Activated CD4-positive, alpha-beta T cell treated with anti-CD3 and anti-CD28 coated beads for 36 hours (primary cell): ENCODE measurements at places on chromosomes 7 and 10.
A peak's percentile ranks its signal among the peaks of the same experiment; 100 is the strongest.

DNA sequence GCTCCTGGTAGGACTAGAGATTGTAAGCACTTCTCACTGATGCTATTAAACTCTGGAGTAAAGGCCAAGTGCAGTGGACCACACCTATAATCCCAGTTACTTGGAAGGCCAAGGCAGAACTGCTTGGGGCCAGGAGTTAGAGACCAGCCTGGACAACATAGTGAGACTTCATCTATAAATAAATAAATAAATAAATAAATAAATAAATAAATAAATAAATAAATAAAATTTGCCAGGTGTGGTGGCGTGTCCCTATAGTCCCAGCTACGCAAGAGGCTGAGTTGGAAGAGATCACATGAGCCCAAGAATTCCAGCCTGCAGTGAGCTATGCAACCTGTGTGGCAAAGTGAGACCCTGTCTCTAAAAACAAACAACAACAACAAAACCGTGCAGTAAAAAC is 1475.7 kb downstream of the REEP3 start:
- H3K27ac ChIP-seq, result no peak overlapping the region
- no peak overlapping the region for H3K4me3 ChIP-seq
- no peak for DNase-seq
- no peaks in the 10 kb centered on the region for H3K27me3 ChIP-seq
- H3K4me1 ChIP-seq, result no peaks in the 10 kb centered on the region
- no peaks in the 10 kb centered on the region for H3K36me3 ChIP-seq

- DNase-seq, result no peak
- no peak overlapping the region for H3K27ac ChIP-seq
- H3K36me3 ChIP-seq, result no peaks in the 10 kb centered on the region
- peaks cover 4% of the 10 kb centered on the region for H3K27me3 ChIP-seq
- H3K4me3 ChIP-seq, result no peak overlapping the region
Measured at GRCh38 chr7:121485467-121486243, 89.5 kb upstream of the FAM3C start.

DNA sequence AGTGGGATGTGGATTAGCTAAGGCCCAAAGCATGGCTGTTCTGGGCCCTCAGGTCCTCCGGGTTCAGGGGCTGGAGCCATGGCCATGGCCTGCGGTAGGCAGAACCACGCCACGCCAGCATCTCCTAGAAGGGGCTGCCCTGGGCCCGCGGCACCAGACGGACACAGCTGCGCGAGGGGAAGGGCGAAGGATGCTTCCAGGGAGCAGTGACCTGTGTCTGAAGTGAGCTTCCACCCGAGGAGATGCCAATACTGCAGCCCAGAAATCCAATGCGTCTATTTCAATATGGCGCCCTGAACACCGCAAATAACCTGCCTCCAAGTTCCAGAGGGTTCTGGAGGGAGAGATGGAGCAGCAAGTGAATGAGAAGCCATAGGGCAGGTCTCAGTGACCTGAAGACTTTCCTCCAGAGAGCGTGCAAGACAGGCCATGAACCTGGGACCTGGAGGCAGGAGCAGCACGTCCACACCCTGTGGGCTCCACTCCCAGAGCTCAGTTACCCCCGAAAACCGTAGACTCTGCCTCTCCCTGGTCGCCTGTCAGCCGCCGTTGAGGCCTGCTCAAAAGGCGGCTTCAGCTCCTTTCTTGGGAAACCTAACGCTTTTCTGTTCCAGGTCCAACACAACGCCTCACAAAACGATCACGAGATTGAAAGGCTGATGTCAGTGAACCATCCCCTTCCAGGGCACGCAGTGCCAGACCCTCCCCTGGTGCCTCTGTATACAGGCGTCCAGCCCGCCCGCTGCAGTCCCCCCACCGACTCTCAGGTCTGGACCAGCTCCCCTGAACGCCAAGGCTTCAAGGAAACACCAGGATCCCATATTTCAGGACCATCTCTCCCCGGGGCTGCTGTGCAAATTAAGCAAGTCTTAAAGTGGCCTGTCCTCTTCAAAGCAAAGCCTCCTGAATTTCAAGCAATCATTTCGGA is 37.4 kb downstream of the AMZ1 start:
- peaks cover 4% of the 10 kb centered on the region for H3K36me3 ChIP-seq
- peaks cover 9% of the 10 kb centered on the region for H3K4me1 ChIP-seq
- H3K27ac ChIP-seq, result no peak overlapping the region
- H3K4me3 ChIP-seq, result no peak overlapping the region
- H3K27me3 ChIP-seq, result no peaks in the 10 kb centered on the region

DNA sequence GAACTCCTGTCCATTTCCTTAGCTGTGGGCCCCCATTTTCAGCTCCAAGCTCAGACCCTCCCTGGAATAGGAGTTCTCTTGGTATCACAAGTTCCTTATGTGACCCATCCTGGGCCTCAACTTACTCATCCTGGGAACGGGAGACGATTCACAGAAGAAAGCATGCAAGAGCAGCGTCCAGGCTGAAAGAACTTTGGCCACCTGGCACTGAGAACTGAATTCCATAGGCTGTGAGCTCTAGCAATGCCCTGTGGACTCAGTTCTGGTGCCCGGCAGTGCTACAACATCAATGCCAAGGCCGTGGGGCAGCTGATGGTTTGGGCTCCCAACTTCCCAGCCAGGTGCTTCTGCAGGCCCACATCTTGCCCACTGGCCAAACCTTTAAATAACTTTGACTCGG is 3.9 kb upstream of the CUEDC2 start:
- peak overlapping the region; percentile 93 for H3K27ac ChIP-seq
- H3K36me3 ChIP-seq, result peaks cover 9% of the 10 kb centered on the region

DNA sequence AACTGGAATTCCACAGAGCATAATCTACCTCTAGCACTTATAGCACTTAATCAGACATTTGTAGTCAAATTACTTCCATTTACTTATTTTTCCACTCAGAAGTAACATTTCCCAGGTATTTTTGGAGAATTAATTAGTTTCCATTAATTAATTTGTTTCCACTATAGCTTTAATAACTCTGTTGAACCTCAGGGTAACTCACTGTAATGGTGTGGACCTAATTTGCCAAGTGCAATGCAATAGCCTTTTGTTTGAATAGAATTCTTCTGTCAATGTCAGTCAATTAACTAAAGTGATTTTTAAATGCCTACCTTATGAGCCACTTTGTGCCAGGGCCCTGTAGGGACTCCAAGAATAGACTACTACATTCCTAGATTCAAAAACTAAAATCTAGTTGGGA is 115.4 kb downstream of the CSTF2T start:
- no peaks in the 10 kb centered on the region for H3K4me1 ChIP-seq
- no peak for DNase-seq
- H3K27me3 ChIP-seq, result peaks cover 2% of the 10 kb centered on the region
- H3K4me3 ChIP-seq, result no peak overlapping the region

- H3K27me3 ChIP-seq, result no peaks in the 10 kb centered on the region
- peak; percentile 25 for DNase-seq
- H3K4me3 ChIP-seq, result peak overlapping the region; percentile 82
- H3K36me3 ChIP-seq, result peaks cover 14% of the 10 kb centered on the region
- H3K27ac ChIP-seq, result peak overlapping the region; percentile 98
- H3K4me1 ChIP-seq, result peaks cover 35% of the 10 kb centered on the region
Measured at GRCh38 chr10:72353965-72354355, 759 bp downstream of the DNAJB12 start.

GRCh38 chr7:101644879-101645278 is 15.8 kb upstream of the MYL10 start:
- no peaks in the 10 kb centered on the region for H3K36me3 ChIP-seq
- no peak overlapping the region for H3K4me3 ChIP-seq
- H3K27ac ChIP-seq, result no peak overlapping the region
- peaks cover 2% of the 10 kb centered on the region for H3K27me3 ChIP-seq
- no peak for DNase-seq
- H3K4me1 ChIP-seq, result no peaks in the 10 kb centered on the region

GRCh38 chr7:47488969-47489342 is 93.0 kb downstream of the TNS3 start:
- no peaks in the 10 kb centered on the region for H3K36me3 ChIP-seq
- no peaks in the 10 kb centered on the region for H3K4me1 ChIP-seq
- H3K27ac ChIP-seq, result no peak overlapping the region
- no peak for DNase-seq
- H3K4me3 ChIP-seq, result no peak overlapping the region

- H3K4me1 ChIP-seq, result peaks cover 6% of the 10 kb centered on the region
- H3K4me3 ChIP-seq, result no peak overlapping the region
- DNase-seq, result no peak
- H3K27me3 ChIP-seq, result no peaks in the 10 kb centered on the region
- H3K27ac ChIP-seq, result no peak overlapping the region
- peaks cover 27% of the 10 kb centered on the region for H3K36me3 ChIP-seq
Measured at GRCh38 chr7:39700165-39700564, 76.8 kb downstream of the RALA start.

GRCh38 chr7:30302656-30303311 is 18.4 kb downstream of the ZNRF2 start:
- H3K36me3 ChIP-seq, result no peaks in the 10 kb centered on the region
- DNase-seq, result no peak
- H3K4me1 ChIP-seq, result peaks cover 58% of the 10 kb centered on the region
- H3K27me3 ChIP-seq, result no peaks in the 10 kb centered on the region
- no peak overlapping the region for H3K4me3 ChIP-seq

DNA sequence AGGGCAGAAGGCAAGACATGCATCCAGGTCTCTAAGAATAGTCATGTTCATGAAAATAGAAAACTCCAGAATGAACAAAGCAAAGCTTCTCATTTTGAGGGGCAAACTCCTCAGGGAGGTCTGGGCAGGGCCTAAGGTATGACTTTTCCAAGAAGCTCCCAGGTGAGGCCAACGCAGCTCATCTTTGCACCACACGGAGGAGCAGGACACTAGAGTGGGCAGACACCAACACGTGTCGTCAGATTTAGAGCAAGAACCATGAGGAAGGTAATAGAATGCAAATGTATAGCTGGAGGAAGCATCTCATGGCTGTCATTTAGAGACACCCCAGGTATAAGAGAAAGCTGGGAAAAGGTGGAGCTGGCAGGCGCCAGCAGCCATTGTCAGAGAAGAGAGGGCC is 95.7 kb downstream of the WDFY4 start:
- no peak overlapping the region for H3K27ac ChIP-seq
- H3K4me1 ChIP-seq, result no peaks in the 10 kb centered on the region
- no peaks in the 10 kb centered on the region for H3K27me3 ChIP-seq

DNA sequence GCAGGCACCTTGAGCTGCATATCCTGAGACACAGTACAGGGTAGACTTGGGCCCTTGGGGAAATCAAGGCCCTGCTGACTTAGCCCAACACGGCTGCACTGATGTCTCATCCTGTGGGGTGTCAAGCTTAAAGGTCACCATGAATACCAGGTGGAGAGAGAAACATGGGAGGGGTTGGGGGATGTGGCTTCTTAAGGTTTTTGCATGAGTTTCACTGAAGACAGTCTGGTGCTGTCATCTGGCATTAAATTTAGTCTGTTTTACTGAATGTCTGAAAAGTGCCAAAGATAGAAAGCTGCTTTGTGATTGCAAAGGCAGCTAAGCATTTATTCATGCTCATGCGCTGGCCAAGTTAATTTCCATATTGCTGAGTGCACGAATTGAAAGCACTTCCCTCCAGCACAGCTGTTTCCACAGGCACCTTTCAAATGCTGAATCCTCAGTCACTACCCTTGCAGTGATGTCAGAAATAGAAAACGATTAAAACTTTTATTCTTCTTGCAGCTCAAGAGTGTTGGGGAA is 102.1 kb downstream of the OSBPL3 start:
- peaks cover 6% of the 10 kb centered on the region for H3K36me3 ChIP-seq
- H3K27me3 ChIP-seq, result no peaks in the 10 kb centered on the region
- peak; percentile 59 for DNase-seq
- H3K27ac ChIP-seq, result peak overlapping the region; percentile 69
- peak overlapping the region; percentile 29 for H3K4me3 ChIP-seq
- peaks cover 56% of the 10 kb centered on the region for H3K4me1 ChIP-seq

DNA sequence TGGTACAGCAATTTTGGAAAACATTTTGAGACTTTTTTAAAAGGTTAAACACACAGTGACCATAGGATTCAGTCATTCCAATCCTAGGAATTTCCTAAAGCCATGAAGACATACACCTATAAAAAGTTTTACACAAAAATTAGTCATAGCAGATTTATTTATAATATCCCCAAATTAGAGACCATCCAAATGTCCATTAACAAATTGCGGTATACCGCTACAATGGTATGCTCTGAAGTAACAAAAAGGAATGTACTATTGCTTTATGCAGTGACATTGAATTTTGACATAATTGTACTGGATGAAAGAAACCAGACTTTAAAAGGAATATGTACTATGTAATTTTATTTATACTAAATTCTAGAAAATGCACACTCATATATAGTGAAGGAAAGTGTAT is 362.8 kb downstream of the HGF start:
- no peaks in the 10 kb centered on the region for H3K36me3 ChIP-seq
- H3K27me3 ChIP-seq, result no peaks in the 10 kb centered on the region
- H3K4me3 ChIP-seq, result no peak overlapping the region
- DNase-seq, result no peak
- no peaks in the 10 kb centered on the region for H3K4me1 ChIP-seq
- H3K27ac ChIP-seq, result no peak overlapping the region

DNA sequence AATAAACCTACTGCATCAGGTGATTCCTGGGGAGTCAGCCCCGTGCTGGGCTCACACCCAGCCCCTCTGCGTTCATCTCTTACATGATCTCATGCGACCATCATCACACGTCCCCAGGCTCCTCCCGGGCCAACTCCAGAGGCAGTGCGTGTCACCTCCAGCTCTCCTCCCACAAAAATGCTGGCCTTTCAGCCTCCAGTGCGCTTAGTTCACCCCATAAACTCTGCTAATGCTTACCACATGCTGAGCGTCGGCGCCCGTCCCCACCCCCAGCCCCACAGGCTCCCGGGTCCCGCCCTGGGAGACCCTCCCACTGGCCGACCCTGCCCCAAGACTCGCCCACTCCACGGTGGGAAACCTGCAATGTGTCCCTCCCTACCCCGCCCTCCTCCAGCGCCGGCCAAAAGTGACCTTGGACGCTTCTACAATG is 816 bp upstream of the SDK1 start:
- peaks cover 22% of the 10 kb centered on the region for H3K27me3 ChIP-seq
- H3K36me3 ChIP-seq, result no peaks in the 10 kb centered on the region
- peak overlapping the region; percentile 42 for H3K4me3 ChIP-seq

GRCh38 chr7:132428247-132428919 is 147.9 kb downstream of the PLXNA4 start:
- H3K4me3 ChIP-seq, result no peak overlapping the region
- no peak overlapping the region for H3K27ac ChIP-seq
- no peak for DNase-seq
- H3K4me1 ChIP-seq, result peaks cover 35% of the 10 kb centered on the region
- H3K27me3 ChIP-seq, result no peaks in the 10 kb centered on the region

DNA sequence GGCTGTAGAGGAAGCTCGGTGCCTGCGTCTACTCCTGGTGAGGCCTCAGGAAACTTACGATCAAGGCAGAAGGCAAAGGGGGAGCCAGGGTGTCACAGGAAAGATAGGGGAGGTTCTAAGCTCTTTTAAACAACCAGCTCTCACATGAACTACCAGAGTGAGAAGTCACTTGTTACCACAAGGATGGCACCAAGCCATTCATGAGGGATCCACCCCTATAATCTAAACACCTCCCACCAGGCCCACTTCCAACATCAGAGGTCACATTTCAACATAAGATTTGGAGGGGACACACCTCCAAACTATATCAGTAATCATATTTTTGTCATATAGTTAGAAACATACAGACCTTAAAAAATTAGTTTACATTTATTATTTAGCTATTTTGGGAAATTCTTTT is 9.4 kb downstream of the NOC3L start:
- no peaks in the 10 kb centered on the region for H3K27me3 ChIP-seq
- H3K36me3 ChIP-seq, result peaks cover 53% of the 10 kb centered on the region
- H3K27ac ChIP-seq, result no peak overlapping the region
- no peak overlapping the region for H3K4me3 ChIP-seq
- peaks cover 13% of the 10 kb centered on the region for H3K4me1 ChIP-seq
